ENCODE measurements at places on chromosomes 7 and 10. TPM values are rescaled to one million over a fixed set of nuclear protein-coding genes. Genes with fewer than 3 reads are reported as not detected.

IGFBP3 gene
- 221 TPM for total RNA-seq

CYREN gene
- total RNA-seq, result 89.0 TPM

CPVL gene
- total RNA-seq, result 43.5 TPM

KIFBP gene
- 36.7 TPM for total RNA-seq

PKD2L1 gene
- not detected for total RNA-seq

OPN4 gene
- total RNA-seq, result not detected

NUDT13 gene
- 0.78 TPM for total RNA-seq

MEPCE gene
- total RNA-seq, result 26.1 TPM

- H3K27ac ChIP-seq, result no peak overlapping the region
- no peaks in the 10 kb centered on the region for H3K27me3 ChIP-seq
- H3K4me1 ChIP-seq, result no peaks in the 10 kb centered on the region
- H3K4me3 ChIP-seq, result no peak overlapping the region
- H3K36me3 ChIP-seq, result no peaks in the 10 kb centered on the region
These were observed 439.1 kb upstream of the MGMT start for GRCh38 chr10:129027906-129028305.

- H3K27me3 ChIP-seq, result no peaks in the 10 kb centered on the region
- H3K36me3 ChIP-seq, result no peaks in the 10 kb centered on the region
- no peak overlapping the region for H3K4me3 ChIP-seq
- no peak overlapping the region for H3K27ac ChIP-seq
- H3K4me1 ChIP-seq, result no peaks in the 10 kb centered on the region
These were observed 168.0 kb downstream of the SNX10 start for GRCh38 chr7:26459540-26460193.

DNA sequence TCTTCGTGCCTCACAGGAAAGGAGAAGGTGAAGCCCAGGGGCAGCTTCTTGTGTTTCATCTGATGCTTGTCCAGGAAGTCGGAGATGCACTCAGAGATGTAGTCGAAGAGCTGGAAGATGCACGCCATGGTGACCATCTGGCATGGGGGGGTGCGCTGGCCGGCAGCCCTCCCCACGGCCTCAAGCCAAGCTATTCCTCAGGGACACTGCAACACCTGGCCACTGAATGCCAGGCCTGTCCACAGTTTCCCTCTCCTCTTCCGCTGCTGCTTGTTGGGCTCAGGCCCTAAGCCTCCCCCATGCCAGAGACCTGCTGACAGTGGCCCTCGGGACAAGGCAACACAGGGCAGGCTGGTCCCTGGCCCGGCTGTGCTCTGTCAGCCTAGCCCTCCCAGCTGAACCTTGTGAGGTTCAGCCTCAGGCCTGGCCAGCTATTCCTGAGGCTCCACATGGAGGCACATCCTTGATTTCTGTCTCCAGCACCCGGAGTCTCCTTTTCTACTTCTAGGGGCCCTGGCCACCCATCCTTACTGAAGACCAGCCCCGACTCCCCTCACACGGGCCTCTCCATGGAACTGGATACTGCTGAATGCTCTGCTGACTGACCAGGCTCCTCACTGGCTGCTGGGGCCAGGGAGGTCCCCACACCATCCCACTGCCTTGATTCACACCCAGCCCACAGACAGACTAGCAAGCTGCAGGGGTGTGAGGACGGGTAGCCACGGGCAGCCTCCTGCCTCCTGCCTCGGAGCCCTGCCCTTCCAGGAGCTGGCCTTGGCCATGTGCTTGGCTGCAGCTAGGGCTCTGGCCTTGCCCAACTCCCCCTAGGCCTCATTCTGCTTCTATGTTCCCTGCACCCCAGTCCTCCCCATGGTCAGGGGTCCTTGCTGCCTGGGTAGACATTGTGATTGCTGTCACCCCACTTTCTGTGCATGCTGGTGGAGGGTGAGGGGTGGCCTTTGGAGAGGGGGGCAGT is 10.1 kb upstream of the MYL7 start:
- DNase-seq, result no peak
- peaks cover 55% of the 10 kb centered on the region for H3K27me3 ChIP-seq
- H3K27ac ChIP-seq, result no peak overlapping the region
- no peak overlapping the region for H3K4me3 ChIP-seq

DNA sequence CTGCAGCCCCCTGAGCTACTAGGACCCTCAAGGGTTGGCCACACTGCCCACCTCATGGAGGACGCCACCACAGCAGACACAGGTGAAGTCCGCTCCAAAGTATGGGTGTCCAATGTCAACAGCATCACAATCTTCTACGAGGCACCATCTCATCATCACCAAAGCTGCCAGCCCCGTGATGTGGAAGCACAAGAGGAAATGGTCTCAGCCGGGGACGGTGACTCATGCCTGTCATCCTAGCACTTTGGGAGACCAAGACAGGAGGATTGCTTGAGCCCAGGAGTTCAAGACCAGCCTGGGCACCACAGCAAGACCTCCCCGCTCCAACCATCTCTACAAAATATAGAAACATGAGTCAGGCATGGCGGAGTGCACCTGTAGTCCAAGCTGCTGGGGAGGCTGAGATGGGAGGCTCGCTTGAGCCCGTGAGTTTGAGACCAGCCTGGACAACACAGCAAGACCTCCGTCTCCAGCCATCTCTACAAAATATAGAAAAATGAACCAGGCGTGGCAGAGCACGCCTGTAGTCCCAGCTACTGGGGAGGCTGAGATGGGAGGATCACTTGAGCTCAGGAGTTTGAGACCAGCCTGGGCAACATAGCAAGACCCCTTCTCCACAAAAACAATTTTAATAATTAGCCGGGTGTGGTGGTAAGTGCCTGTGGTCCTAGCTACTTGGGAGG is 48.8 kb upstream of the MYL10 start:
- peaks cover 5% of the 10 kb centered on the region for H3K36me3 ChIP-seq
- DNase-seq, result peak; percentile 22
- peaks cover 31% of the 10 kb centered on the region for H3K4me1 ChIP-seq
- H3K27ac ChIP-seq, result no peak overlapping the region
- H3K4me3 ChIP-seq, result no peak overlapping the region

DNA sequence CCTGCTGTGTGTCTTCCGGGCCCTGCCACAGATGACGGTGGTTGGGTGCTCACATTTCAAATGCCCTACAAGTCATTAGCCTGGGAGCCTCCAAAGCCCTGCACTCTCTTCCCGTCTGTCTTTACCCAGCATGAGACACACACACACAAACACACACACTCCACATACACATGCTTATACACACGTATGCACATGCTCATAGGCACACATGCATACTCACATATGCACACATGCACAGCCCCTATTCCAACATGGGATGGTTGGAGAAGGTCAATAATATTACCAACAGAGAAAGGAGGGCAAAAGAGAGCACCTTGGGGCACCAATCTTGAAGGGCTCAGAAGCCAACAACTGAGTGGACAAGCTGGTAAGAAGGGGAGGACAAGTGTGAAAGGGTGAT is 19.0 kb downstream of the SUN3 start:
- H3K4me1 ChIP-seq, result peaks cover 12% of the 10 kb centered on the region
- no peaks in the 10 kb centered on the region for H3K27me3 ChIP-seq
- no peak overlapping the region for H3K27ac ChIP-seq

- no peak overlapping the region for H3K27ac ChIP-seq
- no peak overlapping the region for H3K4me3 ChIP-seq
- no peak for DNase-seq
- H3K4me1 ChIP-seq, result peaks cover 38% of the 10 kb centered on the region
These were observed 21.6 kb upstream of the EEPD1 start for GRCh38 chr7:36131499-36131898.

GRCh38 chr7:47196737-47197136 is 385.2 kb downstream of the TNS3 start:
- H3K4me1 ChIP-seq, result peaks cover 17% of the 10 kb centered on the region
- H3K4me3 ChIP-seq, result no peak overlapping the region
- H3K27ac ChIP-seq, result no peak overlapping the region
- no peak for DNase-seq
- no peaks in the 10 kb centered on the region for H3K36me3 ChIP-seq

DNA sequence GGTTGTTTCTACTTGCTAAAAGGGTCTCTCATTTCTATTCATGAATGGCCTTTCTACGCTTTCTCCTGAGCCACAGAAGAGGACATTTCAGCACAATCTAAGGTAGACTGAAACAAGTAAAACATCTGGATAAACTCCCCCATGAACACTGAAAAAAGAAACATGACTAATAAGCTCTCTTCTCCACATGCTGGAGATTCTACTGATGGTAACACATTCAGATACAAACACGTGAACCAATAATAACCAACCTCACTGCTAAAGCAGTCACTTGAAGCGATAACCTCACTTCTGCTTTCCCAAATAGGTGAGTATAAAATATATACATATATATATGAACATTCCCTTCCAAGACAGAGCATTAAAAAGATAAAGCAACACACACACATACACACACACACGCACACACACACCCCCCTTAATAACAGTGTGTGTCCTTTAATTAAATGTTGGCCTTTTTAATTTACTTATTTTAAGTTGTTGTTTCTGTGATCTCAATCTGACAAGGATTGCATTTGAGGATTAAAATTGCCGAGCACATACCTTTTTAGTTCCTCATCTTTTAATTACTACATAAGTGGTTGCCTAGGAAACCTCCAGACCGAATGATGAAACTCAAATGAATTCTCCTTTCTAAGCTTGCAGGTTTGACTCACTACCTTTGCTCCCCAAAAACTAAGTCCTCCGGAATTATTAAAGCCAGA is 292.4 kb upstream of the KLF14 start:
- H3K27me3 ChIP-seq, result no peaks in the 10 kb centered on the region
- no peak overlapping the region for H3K4me3 ChIP-seq
- H3K36me3 ChIP-seq, result peaks cover 5% of the 10 kb centered on the region
- no peak for DNase-seq
- H3K4me1 ChIP-seq, result peaks cover 13% of the 10 kb centered on the region

- H3K27ac ChIP-seq, result peak overlapping the region; percentile 27
- no peaks in the 10 kb centered on the region for H3K4me1 ChIP-seq
- H3K4me3 ChIP-seq, result no peak overlapping the region
- H3K27me3 ChIP-seq, result no peaks in the 10 kb centered on the region
These were observed 148.3 kb downstream of the SVIL start for GRCh38 chr10:29486433-29486832.

DNA sequence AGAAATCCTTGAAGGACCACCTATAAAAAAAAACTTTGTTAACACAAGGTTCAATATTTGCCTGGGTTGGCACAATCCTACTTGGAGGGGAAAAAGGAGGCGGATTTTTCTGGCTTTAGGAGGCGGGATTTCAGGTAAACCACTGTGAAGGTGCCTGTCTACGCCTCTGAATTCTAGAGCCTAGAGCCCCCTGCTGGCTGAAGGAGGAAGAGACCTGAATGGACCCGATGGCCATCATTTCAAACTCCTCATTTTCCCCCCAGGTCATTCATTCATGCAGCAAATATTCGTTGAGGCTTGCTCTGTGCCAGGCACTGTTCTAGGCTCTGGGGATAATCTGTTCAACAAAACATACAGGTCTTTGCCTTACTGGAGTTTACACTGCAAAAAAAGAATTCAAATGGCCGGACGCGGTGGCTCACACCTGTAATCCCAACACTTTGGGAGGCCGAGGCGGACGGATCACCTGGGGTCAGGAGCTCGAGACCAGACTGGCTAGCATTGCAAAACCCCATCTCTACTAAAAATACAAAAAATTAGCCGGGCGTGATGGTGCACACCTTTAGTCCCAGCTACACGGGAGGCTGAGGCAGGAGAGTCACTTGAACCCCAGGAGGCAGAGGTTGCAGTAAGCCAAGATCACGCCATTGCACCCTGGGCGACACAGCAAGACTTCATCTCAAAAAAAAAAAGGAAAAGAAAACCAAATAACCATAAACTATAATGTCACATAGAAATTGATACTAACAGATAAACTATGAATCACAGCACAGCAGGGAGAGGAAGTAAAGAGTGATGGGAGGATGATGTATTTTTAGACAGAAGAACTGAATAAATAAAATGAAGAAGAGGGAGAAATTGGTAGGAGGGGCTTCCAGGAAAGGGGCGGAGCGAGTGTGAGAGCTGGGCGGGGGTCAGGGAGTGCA is 90.1 kb upstream of the NFE2L3 start:
- no peak overlapping the region for H3K27ac ChIP-seq
- peaks cover 12% of the 10 kb centered on the region for H3K4me1 ChIP-seq
- no peaks in the 10 kb centered on the region for H3K36me3 ChIP-seq
- H3K27me3 ChIP-seq, result peaks cover 43% of the 10 kb centered on the region
- H3K4me3 ChIP-seq, result no peak overlapping the region

DNA sequence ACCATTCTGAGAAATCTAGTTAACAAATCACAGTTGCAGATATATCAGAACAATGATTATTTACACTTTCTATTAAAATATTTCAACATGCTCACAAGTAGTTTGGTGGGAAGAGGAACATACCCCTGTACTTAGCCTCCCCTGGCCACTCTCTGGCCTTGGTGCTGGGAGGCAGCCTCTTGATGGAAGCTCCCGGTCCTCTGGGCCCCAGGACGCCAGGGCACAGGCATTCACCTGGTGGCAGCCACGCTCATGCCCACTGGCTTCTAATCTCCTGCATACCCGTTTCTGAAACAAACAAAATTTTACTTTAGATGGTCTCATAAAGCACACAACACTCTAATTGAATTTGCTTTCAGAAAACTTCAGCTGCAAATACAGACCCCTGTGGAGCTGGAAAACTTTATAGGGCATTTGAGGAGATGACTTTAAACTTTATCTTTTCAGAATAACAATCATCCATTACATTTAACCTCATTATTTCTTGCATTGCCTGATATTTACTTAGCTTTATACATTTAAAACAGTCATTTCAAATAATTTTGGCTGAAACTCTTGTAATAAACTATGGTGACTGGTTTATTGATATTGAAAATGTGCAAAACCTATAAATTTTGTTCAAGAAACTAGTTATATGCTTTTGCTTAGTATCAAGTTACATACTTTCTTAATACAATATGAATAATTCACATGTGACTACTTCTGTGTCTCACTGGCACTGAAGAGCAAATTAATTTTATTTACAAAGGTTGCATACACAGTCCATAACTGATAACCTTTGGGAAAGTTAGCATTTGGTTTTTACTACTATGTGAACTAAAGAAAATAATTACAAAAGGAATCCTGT is 30.8 kb downstream of the C10orf143 start:
- H3K4me3 ChIP-seq, result no peak overlapping the region
- no peak for DNase-seq
- no peaks in the 10 kb centered on the region for H3K4me1 ChIP-seq
- no peaks in the 10 kb centered on the region for H3K27me3 ChIP-seq
- no peak overlapping the region for H3K27ac ChIP-seq

GRCh38 chr10:34384372-34384771 is 430.7 kb downstream of the PARD3 start:
- H3K36me3 ChIP-seq, result no peaks in the 10 kb centered on the region
- H3K4me1 ChIP-seq, result no peaks in the 10 kb centered on the region
- H3K4me3 ChIP-seq, result no peak overlapping the region
- H3K27me3 ChIP-seq, result no peaks in the 10 kb centered on the region
- H3K27ac ChIP-seq, result no peak overlapping the region

- no peak overlapping the region for H3K27ac ChIP-seq
- H3K4me3 ChIP-seq, result no peak overlapping the region
- no peaks in the 10 kb centered on the region for H3K27me3 ChIP-seq
- DNase-seq, result no peak
- H3K4me1 ChIP-seq, result no peaks in the 10 kb centered on the region
These were observed 116.6 kb downstream of the NEURL1 start for GRCh38 chr10:103610083-103610472.

- no peak overlapping the region for H3K27ac ChIP-seq
- H3K4me3 ChIP-seq, result no peak overlapping the region
- H3K36me3 ChIP-seq, result no peaks in the 10 kb centered on the region
- no peak for DNase-seq
These were observed 490.8 kb downstream of the TNS3 start for GRCh38 chr7:47091141-47091540.

Data from Calu3 (cell line).